Left kidney (tissue), 8 donors: ENCODE measurements at places on chromosomes 13 and 19. TPM values are rescaled to one million over a fixed set of nuclear protein-coding genes. Genes with fewer than 3 reads are reported as not detected.

GRCh38 chr13:81757348-81757970 lies 1416.5 kb upstream of the SPRY2 start:
- no peak for DNase-seq

DNA sequence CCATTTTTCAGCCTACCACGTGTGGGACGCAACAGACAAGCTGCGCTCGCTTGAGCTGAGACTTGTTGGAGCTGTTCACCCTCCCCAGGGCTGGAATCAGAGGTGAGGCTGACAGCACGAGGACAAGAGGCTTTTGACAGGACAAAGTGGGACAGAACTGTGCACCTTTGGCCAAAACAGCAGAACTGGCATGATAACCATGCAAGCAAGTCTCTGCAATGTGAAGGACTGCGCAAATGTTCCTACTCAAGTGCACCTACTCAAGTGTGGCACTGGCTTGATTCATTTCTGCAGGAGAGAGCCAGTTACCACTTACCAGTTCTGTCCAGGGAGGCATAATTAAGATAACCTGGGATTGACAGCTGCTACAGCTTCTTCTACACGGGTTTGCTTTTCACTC lies 62.2 kb upstream of the TM9SF2 start:
- DNase-seq = no peak

- no peak for DNase-seq
These were observed 30.3 kb upstream of the CACTIN start for GRCh38 chr19:3656747-3657394.

CEBPA gene
- polyA plus RNA-seq = 4.3 TPM

GRCh38 chr13:102881819-102882686 lies 36.2 kb downstream of the ERCC5 start:
- no peak for DNase-seq

DNA sequence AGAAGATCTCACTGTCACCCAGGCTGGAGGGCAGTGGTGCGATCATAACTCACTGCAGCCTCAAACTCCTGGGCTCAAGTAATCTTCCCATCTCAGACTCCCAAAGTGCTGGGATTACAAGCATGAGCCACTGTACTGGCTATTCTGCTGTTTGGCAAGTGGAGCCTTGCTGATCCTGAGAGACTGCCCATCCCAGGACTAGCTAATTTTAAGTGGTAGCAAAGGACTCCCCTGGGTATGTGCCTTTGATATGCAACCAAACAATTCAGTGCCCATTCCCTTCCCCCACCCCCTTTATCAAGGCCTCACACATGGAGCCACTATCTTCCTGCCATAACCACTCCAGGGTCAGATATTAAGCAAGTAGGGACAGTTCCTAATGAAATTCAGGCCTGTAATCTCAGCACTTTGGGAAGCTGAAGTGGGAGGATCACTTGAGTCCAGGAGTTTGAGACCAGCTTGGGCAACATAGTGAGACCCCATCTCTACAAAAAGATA lies 17.0 kb upstream of the ZNF460 start:
- DNase-seq = no peak

DNA sequence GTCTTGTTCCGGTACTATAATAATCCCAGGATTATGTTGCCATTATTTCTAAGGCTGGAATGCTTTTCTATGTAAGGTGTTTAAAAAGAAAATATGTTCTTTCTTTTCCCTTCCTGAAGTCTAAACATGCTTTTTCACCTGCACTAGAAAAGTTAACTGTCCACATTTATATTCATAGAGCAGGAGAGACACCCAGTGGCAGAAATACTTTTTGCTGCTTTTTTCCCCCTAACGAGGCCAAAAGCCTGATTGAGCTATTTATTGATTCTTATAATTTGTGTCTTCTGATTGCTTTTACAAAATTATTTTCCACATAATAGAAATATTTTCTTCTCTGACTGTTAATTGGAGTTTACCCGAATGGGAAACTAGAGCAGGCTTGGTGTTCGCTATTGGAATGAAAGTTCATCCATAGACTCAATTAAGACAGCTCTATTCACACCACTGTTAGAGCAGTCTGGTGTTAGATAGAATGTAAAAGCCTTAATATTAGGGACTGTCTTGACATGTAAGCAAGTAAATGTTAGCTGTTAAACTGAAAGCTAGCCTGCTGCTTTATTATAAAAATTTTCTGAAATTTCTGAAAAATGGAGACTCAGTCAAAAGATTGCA lies 15.8 kb downstream of the GPR180 start:
- no peak for DNase-seq

DNA sequence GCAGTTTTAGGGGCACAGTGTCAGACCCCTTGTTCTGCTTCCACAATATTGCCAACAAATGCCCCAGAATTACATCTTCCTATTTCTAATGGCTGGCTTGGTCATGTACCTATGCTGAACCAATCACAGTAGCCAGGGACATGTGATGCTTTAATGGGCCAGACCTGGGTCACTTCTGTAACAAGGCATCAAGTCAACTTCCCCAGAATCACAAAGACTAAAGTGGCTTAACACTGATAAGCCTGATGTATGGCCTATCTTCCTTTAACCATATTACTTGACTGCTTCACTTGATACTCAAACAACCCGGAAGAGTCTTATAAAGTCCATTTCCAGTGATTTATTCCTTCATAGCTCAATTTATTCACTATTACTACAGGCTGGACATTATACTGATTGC lies 19.6 kb downstream of the LNX2 start:
- no peak for DNase-seq

DNA sequence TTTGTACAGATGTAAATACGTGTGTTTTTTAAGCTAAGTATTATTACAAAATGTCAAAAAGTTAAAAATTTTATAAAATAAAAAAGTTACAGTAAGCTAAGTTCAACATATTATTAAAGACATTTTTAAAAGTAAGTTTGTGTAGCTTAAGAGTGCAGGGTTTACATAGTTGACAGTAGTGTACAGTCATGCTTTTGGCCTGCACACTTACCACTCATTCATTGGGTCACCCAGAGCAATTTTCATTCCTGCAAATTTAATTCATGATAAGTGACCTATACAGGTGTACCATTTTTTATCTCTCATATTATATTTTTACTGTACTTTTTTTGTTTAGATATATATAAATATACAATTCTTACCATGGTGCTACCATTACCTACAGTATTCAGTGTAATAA lies 769.9 kb upstream of the SLITRK6 start:
- DNase-seq = no peak

- no peak for DNase-seq
These were observed 1379.0 kb upstream of the MIR17HG start for GRCh38 chr13:89968470-89968869.

- no peak for DNase-seq
These were observed 3.2 kb downstream of the PIH1D1 start for GRCh38 chr19:49448432-49448786.

GRCh38 chr19:28933039-28933438 lies 279.9 kb downstream of the UQCRFS1 start:
- no peak for DNase-seq

GRCh38 chr19:35528218-35529038 lies at the start of gene SBSN:
TSS of gene SBSN (minus strand) at chr19:35528311. CDS start at chr19:35528281, 30 bp downstream.
- DNase-seq = no peak

DNA sequence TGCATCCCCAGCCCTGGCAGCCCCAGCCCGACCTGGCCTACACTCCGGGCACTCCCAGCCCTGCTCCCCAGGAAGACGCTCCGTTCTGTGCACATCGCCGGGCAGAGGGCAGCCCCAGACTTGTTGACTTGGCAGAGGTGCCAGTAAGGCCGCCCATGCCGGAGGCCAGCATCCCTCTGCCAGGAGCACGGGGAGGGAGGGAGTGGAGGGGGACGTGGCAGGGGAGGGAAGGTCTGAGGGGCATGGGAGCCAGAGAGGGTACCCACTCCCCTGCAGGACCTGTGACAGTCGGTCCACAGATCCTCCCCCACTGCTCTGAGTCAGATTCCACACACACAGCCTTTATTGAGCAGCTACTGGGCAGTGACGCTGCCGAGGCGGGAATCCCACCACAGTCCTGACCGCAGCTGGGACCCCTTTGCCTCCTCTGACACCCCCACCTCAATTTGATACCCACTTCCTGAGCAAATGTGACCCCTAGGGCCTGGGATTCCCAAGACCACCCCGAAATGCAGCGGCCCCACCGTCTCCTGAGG lies 1.9 kb upstream of the NKPD1 start:
- DNase-seq = no peak

LRRC8E gene
- 2.0 TPM for polyA plus RNA-seq

DNA sequence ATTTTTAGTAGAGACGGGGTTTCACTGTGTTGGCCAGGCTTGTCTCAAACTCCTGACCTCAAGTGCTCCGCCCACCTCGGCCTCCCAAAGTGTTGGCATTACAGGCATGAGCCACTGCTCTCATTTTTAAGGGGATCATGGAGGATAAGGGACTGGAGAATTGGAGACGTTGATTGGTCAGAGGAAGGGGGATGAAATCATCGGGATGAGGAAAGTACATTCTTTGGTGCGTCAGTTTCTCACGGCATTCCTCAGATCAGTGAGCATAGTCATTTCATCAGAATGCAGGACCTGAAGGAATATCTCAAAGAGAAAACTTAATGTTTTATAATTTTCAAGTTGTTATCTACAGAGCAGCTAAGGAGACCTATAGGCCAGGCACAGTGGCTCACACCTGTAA lies 14.0 kb downstream of the ZNF114 start:
- DNase-seq = no peak

- DNase-seq = no peak
These were observed 2.8 kb upstream of the MKNK2 start for GRCh38 chr19:2053601-2054389.

ODAD3 gene
- 1.4 TPM for polyA plus RNA-seq

GRCh38 chr19:18099623-18099995 lies 2.0 kb downstream of the MAST3 start:
- DNase-seq = no peak

LCP1 gene
- 9.2 TPM for polyA plus RNA-seq

DNA sequence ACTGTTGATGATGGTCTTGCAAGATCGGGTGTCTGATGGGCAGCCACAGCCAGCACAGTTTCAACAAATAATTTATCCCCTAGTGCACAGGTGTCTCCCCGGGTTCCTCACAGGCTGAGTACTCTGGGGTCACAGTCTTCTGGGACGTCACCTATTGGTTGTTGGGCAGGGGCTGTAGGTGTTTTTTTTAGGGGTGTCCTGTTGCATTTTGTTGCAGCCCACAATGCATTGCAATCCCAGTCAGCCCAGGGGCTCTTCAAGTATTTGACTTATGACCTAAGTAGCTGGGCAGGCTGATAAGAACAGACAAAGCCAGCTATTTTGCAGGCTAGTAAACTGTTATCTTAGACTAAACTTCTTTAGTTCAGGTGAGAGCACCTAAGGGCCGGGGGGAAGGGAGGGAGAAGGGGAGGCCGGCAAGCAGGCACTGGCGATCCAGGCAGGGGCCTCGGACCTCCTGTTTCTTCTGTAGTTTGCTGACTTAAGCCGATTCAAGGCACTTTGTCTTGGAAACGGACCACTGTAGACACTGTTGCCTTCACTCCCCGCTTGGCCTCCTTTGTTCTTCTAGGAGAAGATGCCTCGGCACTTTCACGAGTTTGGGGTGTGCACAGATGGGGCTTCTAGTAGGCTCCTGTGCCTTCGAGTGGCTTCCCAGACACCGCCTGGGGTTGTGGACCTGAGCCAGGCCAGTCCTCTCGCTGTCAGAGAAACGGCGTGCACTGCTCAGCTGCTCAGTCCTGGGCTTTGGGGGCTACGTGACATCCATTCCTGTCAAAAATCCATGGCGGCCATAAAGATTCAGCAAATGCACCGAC lies 33.9 kb upstream of the GRTP1 start:
- no peak for DNase-seq

GRCh38 chr13:72889495-72889894 lies 107.6 kb downstream of the PIBF1 start:
- no peak for DNase-seq

DNA sequence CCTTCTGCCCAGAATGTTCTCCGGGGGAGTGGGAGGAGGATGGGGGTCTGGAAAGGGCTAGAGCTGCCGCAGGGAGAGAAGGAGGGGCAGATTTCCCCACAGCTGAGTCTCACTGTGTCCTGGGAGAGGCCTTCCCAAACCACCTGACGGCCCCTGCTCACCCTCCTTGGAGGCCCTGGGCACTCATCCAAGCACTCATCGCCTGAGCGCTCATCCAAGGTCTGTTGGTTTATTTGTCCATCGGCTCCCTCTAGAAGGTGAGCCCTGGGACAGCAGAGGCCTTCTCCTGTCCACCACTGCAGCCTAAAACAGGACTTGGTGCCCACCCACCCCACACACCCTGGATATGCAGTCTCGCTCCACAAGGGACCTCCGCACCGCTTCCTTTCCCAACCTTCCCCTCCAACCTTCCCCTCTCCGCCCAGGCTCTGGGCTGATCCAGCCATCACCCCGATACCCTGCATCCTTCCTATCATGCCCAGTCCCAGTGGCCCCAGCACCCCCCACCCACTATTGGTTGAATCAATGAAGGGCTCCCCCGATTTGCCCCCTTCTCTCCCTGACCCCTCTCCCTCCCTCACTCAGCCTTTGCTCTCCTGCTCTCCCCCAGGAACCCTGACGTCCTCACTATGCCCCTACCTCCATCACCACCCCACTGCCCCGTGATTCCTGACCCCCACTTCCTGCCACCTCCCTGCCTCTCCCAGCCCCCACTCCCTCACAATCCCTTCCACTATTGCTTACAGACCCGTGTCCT lies 1.7 kb downstream of the UBXN6 start:
- peak; percentile 82 for DNase-seq

PSG3 gene
- 0.13 TPM for polyA plus RNA-seq

DNA sequence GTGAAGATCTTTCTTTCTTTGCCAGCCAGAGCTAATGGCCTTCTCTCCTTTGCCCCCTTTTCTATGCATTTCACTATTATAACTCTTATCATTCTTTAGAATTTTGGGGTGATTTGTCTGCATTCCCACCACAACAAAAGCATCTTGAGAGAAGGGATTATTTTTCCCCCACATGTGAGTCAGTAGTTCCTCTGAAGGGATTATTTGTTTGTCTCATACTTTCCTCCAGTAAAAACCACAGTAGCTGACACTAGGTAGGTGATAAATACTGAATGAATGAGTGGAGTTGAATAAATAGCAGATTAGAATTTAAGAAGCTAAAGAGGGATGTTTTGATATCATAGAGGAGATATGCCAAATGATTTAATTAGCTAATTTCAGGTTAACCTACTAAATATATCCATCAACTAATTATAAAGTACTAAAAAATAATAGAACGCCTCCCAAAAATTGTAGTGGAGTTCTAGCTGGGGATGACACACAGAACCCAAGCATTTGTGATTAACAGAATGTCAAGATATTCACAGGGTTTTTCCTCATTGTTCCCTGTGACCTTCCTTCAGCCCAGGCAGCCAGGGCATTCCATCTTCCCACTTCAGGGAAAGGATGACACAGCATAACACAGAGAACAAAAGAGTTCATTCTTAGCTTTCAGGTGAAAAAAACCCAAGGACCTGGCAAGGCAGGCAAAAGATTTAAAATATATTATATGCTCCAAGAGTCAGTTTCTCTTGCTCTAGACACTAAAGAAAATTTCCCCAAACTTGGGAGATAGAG lies 3.5 kb upstream of the TBC1D4 start:
- no peak for DNase-seq

DPP9 gene
- polyA plus RNA-seq = 25.9 TPM
